Epithelial cell of prostate (primary cell): ENCODE measurements at places on chromosomes 6 and 20.

DNA sequence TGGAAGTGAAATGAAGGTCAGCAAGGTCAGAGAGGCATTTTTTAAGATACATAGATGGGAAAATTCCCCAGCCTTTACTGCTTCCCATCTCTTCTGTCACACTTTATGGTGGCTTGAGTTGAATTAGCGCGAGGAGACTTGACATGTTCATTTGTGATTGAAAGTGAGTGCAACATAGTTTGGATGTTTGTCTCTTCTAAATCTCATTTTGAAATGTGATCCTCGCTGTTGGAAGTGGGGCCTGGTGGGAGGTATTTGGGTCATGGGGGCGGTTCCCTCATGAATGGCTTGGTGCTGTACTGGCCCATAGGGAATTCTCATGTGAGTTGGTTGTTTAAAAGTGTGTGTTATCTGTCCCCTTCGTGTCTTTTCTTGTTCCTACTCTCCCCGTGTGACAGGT lies 237.2 kb downstream of the CDKAL1 start:
- no peak for DNase-seq

DNA sequence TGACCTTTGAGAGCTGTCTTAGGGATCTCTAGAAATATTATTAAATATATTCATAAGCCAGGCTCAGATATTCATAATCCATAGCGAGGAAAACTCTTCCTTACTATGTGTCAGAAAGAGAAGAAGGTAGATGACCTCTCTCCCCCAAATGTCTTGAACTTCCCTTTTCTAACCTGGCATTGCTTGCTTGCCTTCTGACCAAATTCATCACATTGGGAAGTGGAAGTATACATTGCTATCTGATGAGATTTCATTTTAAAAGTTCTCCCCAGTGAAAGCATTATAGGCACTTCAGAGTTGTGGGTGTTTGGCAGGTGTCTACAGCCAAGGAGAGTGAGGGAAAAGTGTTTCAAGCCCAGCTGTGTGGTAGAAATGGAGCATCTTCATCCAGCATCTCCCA lies 197.3 kb downstream of the ZFAND3 start:
- DNase-seq, result no peak

DNA sequence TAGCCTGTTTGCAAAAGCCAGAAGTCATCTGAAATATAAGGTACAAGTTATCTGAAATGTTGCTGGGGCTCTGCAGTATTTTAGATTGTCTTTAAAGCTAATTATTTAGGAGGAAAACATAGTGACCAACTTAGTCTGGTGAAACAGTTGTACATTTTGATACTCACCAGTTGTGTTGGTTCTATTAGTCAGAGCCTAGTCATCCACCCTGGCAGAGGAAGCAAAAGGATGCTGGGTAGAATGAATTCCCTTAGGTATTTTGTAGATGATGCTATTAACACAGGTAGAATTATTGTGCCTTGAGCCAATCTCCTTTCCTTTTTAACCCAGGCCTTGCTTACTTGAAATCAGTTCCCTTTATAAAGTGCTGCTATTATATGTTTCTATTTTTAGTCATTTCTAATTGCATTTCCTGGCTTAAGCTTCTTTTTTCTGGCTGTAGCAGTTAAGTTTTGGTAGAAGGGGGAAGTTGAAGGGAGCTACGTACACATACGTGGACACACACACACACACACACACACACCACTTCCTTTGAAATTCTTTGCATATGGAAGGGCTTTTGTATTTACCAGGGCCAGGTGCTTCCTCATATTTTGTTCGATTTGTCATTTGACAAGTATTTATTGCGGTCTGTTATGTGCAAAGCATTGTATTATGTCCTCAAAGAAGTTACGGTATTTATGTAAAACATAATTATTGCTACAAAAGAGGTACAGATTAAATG lies 82.4 kb downstream of the RTN4IP1 start:
- peak; percentile 79 for DNase-seq

DNA sequence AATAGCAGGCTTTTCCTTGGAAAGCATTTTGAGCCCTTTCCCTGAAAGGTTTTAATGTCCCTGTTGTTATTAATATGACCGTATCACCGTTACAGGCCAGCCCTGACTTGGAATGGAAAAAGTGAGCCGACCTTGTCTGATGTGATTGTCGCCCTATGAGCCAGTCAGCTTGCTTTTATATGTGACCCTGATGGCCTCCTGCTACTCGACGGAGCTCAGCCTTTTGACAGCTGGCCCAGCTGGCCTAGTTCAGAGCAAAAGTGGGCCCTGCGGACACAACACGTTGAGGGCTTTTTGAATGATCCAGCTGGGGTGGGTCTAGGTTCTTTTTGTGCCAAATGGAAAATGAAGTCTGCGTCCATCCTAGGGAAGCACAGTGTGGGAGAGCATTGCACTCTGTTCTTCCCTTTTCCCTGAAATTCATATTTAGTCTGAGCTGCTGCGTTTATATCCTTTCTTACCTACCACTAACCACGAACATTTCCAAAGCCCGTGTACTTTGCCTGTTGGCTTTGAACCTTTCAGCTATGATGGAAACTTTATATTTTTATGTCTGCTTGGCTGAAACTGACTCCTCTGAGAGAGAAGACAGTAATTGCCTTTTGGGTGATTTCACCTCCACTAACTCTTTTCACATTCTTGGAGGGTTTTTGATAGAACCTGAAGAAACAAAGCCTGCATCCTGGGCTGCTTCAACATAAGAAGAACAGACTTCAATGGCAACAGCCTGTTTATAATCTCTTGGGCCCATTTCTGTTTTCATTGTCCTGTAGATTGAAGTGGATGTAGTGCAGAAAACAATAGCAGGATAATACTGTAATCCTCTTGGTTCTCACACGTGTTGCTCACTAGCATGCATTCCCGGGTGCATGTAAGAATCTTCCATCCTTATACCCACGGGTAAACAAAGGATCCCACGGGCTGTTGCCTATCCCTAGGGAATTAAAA lies 121.8 kb upstream of the HDGFL1 start:
- DNase-seq, result no peak

- no peak for DNase-seq
Measured at GRCh38 chr6:46269447-46270229, 98.9 kb upstream of the ENPP5 start.

DNA sequence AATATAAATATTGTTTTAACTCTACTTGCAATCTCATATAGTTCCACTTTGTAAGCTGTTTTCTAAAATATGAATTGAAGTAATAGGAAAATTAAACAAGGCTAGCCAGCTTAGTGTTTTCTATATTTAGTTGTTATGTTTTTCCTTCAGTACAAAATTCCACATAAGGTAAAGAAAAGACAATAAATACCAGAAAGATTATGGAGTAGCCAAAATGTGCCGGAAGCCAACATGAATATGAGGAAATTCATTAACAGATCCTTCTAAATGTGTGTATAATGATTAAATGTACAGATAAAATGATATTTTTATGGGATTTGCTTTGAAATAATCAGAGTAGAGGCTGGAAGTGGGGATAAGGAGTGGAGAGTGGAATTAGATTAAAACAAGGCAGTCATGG lies 52.5 kb upstream of the COL21A1 start:
- DNase-seq, result no peak
